ENCODE measurements at places on chromosomes 3 and 15.

- DNase-seq = no peak
These were observed 916 bp downstream of the IL17RD start for GRCh38 chr3:57164217-57164656.

GRCh38 chr3:16085884-16086608 lies 88.4 kb upstream of the GALNT15 start:
- no peak for DNase-seq

GRCh38 chr15:60903211-60903610 lies 325.9 kb downstream of the RORA start:
- no peak for DNase-seq

- DNase-seq = no peak
These were observed 16.4 kb downstream of the ESYT3 start for GRCh38 chr3:138450704-138451424.

GRCh38 chr15:66622591-66623022 lies 56.8 kb upstream of the LCTL start:
- peak; percentile 44 for DNase-seq

DNA sequence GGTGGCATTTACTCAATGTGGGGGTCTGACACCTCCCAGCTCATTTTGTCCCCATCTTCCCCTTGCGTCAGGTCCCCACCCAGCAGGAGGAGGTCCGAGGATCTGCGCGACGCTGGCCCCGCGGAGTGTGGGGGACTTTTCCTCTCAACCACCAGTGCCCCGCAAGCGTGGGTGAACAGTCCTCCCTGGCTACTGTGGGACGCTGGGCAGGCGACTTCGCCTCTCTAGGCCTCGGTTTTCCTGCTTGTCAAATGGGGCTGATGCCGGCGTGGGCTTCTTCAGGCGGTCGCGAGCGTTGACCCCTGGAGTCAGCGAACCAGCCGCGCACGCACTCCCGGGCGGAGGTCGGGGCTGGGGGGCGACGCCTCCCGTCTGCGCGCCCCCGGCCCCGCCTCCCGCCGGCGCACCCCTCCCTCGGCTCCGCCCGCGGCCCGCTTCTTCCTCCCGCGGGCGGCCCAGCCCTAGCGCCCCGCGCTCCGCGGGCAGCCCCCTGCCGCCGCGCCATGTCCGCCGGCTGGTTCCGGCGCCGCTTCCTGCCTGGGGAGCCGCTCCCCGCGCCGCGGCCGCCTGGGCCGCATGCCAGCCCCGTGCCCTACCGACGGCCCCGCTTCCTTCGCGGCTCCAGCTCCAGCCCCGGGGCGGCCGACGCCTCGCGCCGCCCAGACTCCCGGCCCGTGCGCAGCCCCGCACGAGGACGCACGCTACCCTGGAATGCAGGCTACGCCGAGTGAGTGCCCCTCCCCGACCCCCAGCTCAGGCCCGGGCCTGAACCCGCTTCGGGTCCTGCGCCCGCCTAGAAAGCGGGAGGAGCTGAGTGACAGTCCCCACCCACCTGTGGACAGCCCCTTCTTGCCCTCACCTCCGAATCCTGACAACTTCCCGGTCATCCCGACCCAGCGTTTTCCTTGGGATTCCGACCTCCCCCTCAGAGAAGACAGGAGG lies at the start of gene PPM1M:
PPM1M (plus strand) TSS at position 438 of the 942 bp plus-strand sequence; CDS start at position 504, 66 bp downstream.
- peak; percentile 75 for DNase-seq
